ENCODE measurements at places on chromosomes 3 and 15.

DNA sequence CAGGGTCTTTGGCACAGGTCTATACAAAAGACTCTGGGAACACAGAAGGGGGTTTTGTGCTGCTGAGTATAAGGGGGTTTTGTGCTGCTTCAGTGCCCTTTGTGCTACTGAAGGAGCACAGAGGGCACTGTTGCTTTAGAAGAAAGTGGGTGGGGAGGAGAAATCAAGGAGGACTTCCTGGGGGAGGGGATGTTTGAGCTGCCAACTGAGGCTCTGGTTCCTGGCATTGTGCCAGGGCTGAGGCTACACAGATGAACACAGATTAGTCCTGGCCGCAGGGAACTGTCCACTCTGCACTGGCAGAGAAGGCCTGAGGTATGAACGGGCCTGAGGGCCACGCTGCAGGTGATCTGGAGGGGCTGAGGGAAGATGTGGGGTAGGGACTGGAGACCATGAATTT, 32.2 kb upstream of the SEC13 start:
- no peak for DNase-seq

GRCh38 chr15:90998737-90999136, 4.4 kb upstream of the PRC1 start:
- DNase-seq = no peak

DNA sequence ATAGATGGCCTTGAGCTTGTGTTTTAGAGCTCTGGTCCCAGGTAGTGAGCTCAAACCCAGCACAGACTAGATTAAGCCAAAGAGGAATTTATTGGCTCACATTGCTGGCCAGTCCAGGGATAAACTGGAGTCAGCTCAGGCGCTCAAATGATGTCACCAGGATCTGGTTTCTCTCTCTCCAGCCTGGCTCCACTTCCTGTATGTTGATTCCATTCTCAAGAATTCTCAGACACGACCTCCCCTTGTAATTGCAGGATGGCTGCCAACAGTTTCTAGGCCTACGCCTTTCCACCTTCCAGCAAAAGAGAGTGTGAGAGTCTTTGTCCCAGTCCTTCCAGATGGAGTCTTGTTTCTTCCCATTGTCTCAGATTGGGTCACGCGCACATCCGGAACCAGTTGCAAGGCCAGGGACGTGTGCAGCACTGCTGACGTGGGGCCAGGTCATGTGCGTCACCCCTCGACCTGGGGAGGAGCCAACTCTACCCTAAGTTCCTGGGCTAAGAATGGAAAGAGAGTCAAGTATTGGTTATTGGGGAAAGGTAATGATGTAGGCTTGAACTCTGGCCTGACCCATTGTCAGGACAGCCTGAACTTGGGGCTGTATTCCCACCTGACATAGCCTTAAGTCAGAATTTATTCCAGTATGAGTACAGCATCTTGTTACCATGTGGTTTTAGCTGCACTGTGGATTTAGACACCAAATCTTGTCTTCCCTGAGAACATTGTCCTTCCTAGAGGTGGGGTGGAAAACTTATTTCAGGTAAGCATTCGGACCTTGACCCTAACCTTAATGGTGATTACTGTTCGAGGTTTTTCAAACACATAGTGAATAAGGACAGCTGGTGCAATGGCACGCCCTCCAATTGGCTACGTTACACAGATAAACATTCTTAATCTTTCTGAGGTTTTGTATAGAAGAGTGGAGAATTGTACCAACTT, 31.6 kb downstream of the CACNA1D start:
- peak; percentile 77 for DNase-seq

GRCh38 chr3:70273492-70273891, 38.9 kb downstream of the MDFIC2 start:
- no peak for DNase-seq

GRCh38 chr15:39508536-39508935, 72.3 kb upstream of the THBS1 start:
- DNase-seq = no peak

DNA sequence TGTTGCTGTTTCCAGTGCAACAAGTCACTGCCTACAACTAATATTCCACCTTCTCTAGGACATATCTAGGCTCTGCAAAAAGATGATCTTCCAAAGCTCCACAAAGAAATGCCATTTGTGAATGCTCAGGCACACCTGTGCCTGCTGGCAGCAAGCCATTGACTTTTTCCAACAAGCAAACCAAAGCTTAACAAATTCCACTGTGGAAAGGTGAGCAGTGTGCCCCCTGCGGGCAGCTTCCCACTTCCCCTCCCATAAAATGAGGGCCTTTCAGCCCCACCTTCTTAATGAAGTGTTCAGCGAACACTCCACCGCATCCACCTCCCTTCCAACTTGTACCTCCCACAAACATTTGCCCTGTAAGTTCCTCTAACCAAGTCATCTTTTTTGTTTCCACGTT, 157.5 kb upstream of the SLC24A5 start:
- DNase-seq = no peak

DNA sequence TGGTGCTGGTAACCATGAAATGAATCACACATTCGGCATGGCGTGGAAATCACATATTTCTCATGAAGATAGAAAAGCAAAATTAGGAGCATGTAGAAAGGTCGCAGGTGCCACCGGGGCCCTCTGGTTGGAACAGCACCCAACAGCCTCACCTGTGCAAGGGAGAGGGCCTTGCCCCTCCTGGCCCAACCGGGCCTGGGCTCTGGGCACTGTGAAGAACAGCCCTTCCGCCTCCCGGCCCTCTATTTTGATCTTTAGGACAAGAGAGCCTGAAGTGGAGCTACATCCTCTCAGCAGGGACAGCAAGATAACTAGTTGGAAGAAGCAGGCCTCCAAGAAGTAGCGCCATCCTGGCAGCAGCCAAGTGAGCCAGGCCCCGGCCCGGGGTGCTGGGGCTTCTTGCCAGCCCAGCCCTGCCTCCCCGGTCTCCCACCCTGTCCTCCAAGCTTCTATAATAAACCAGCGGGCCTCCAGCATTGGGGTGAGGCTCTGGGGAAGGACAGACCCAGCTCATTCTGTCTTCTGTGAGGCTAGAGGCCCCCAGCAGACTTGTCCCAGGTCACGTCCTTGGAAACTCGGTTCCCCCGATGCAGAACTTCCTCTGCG, 46.1 kb upstream of the FGD5 start:
- DNase-seq = peak; percentile 9

DNA sequence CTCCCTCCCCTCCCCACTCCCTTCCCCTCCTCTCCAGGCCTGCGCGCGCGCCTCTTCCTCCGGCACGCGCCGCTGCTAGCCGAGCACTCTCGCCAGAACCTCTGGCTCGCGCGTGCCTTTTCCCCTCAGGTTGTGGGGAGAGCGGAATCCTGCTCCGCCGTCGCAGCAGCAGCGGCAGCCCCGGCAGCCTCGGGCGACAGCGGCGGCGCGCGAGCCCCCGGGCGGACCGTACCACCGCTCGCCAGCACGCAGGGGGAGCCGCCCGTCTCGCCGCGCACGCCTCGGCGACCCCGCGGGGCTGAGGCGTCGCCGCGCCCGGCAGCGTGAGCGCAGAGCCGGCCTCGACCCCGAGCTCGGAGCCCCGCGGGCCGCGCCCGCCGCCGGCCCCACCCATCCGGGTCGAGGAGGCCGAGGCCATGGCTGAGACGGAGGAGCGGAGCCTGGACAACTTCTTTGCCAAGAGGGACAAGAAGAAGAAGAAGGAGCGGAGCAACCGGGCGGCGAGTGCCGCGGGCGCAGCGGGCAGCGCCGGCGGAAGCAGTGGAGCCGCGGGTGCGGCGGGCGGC, at the start of gene CDV3:
TSS of gene CDV3 (plus strand) at position 58 of the 566 bp plus-strand sequence. CDS start at position 417, 359 bp downstream.
- no peak for DNase-seq

DNA sequence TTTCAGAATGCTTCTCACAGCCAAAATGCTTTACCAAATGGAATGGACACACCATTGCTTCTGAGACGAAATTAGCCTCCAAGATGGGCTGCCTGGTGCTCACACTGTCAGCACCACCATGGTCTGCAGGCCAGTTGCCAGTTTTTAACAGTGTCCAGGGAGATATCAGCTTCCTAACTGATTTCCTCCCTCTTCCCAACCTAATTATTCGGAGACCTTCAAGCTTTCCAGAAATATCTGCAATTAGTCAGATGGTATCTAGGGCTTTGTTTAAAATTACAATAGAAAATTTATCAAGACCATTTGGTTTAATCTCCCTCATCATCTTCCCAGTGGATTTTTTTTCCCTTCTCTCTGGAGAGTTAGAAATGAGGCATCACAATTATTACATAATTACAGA, 287.5 kb downstream of the ZPLD1 start:
- DNase-seq = no peak

DNA sequence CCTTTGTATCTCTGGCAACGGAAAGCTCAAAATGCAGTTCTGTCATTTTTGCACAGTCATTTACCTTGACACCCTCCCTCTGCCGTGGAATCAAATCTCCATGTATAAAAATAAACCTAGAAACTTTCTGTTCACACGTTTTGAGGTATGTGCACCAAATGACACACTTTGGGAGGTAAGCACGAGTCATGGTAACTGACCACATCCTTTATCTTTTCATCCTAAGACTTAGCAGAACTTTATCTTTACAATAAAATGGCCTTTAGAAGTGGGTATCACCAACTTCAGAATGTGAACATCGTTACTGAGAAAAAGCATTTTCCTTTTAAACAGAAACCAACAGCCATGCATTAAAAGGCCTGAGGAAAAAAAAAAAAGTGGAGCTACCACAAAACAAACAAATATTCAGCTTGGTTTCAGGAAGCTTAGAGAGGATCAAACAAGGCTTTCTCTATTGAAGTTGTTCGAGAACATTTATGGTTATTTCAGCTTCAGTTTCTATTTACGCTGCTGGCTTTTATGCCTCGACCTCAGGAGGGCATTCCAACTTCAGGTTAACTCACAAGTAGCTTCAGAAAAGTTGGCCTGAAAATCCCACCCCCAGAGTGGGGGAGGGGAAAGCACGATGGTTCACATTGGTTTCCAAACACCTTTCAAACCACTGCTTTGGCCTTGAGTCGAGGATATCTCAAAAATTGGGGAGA, 171.1 kb upstream of the ICE2 start:
- DNase-seq = no peak

DNA sequence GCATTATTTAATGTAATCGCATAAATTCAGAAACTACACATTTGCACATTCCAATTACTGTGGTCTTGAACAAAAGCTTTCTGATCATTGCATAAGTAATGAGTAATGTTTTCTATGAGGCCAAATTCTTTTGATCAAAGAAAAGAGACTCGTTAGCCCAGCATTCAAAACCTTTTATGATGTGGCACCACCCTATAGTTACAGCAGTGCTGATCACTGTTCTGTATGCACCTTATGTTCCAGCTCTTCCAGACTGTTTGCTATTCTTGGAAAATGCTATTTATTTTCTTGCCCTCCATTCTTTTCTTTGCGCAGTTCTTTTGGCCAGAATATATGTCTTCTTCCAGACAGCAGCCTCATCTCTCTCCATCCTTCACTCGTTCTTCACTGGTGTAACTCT, 42.3 kb downstream of the MAP3K13 start:
- DNase-seq = no peak

GRCh38 chr15:90497912-90498311, 31.8 kb upstream of the CRTC3 start:
- no peak for DNase-seq

DNA sequence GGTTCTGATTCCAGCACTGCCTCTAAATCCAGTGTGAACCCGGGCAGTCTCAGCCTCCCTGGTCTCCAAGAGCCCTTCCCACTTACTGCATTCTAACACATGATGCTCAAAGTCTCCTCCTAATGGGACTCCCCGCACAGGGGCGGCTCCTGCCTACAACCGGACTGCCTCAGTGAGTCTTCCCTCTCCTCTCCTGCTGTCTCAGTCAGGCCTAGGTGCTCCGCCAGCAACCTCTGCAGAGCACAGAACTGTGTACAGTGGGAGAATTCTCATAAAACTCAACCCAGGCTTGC, 28.9 kb downstream of the TBC1D2B start:
- DNase-seq = no peak

GRCh38 chr15:38810686-38811085, 246.1 kb upstream of the RASGRP1 start:
- no peak for DNase-seq

DNA sequence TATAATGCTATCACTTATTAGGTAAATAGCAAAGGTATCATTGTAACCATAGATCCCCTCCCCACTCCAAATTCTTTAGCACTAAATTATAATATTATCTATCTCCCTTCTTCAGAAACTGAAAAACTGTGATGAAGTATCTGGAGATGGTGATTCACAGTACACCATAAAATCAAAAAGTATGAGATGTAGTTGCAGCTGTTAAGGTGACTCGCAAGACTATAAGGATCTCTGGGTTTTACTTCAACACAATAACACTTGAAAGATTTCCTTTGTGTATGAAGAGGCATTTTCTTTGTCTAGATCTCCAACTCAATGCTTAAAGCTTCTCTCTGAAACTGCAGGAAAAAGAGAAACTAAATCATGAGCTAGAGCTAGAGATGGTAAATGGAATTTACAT, 46.9 kb downstream of the IFT57 start:
- DNase-seq = no peak

GRCh38 chr15:56653787-56654186, 79.5 kb downstream of the ZNF280D start:
- peak; percentile 29 for DNase-seq

GRCh38 chr3:58698246-58698645, 31.7 kb upstream of the FAM3D start:
- DNase-seq = no peak

GRCh38 chr15:75008221-75008625, 12.9 kb downstream of the SCAMP5 start:
- no peak for DNase-seq

DNA sequence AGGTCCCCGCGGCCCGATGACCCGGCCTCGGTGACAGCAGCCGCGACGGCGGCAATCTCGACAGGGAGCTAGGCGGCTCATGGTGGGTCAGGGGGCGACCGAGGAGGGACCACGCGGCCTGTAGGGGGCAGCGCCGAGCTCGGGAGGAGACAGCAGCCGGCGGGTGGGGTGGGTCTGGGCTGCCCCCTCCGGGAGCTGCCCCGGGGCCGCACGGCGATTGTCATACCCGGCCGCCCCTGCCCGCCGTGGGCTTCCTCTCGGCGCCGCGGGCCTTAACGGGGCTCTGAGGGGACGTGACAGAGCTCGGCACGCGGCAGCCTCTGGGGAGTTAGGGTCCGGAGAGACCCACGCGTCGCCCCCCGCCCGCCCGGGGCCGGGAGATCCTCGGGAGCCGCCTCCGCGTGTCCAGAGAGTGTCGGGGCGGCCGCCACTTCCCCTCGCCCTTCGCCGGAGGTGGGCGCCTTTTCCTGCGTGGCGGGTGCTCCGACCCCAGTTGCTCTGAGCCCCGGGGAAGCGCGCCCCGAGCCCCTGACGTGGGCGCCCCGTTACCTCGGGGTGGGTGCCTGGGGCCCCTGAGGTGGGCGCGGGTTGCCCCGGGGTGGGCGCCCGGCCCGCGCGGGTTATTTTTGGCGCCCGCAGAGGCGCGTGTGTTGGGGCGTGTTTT, 539 bp upstream of the PLCL2 start:
- peak; percentile 51 for DNase-seq

DNA sequence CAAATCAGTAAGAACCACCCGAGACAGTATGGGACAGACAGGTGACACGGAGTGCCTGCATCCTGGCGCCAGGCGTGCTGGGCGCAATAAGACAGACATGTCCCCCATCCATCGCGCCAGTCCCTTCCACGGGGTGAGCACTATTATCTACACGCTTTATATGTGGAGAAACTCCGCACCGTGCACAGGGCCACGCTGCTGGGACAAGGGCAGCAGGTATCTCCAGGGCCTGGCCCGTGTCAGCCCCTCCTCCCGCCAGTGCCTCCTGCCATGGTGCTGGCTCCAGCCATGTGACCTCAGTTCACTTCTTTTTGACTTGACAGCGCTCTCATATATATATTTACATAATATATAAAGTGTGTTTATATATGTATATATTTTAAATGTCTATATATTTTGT, 42.6 kb downstream of the TNK2 start:
- no peak for DNase-seq

GRCh38 chr15:63442080-63442479, 60.4 kb upstream of the CA12 start:
- DNase-seq = no peak

- no peak for DNase-seq
Observed at GRCh38 chr15:92471288-92471687, 77.6 kb downstream of the ST8SIA2 start.
